ENCODE measurements at places on chromosomes 7 and 10.

- no peak for DNase-seq
Observed at GRCh38 chr10:104485632-104486031, 132.0 kb downstream of the CFAP58 start.

DNA sequence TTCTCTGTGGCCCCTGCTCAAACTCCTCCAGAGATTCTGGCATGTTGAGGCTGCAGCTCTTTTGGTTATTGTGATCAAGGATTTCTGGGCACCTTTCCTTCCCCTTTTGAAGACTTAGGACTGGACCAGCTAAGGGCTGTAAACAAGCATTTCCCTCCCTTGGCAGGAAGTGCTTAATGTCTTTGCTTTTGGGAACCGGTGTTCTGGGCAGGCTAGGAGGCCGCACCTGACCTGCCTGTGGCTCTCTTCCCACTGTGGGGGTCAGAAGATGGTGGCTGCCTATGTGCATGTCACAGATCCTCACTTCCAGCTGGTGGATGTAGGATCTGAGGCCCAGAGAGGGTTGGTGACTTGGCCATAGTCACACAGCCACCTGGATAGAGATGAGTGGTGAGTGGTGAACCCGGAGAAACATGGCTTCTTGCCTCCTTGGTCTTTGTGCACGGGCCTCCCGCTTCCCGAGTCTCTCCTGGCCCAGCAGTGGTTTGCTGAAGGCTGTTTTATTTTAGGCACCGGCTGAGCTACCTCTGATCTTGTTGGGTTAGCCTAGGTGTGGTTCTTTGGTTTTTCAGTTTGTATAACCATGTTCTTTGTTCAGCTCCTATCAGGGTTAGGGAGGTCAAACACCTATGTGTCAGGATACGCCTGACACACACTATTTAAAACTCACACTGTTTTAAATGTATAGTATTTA, 82.0 kb downstream of the GRK5 start:
- no peak for DNase-seq

- DNase-seq, result no peak
Observed at GRCh38 chr10:98172495-98172894, 38.0 kb downstream of the R3HCC1L start.

DNA sequence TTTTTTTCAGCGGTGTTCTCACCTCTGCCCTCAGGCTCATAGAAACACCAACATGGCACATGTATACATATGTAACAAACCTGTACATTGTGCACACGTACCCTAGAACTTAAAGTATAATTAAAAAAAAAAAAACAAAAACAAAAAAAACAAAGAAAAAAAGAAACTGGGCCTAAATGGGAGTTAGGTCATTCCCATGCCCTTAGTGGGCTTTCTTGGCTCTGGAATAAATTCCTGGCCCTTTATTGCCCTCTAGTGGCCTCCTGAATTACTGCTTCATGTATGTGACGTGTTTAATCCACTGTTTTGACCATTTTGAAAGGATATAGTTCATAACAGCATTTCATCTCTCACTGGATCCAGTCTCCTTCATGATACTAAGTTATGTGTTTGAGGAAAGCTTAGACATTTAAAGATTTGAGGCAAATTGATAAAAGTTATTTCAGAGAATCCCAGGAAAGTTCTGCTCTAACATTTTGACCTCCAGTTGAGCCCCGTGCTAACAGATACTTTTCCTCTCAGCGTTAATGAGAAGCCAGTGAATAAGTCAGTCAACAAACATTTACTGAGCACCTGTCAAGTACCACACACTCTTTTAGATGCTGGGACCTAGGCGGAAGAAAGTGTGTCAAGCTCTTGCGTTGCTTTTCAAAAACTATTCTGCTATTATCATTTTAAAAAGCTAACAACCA, 54.7 kb upstream of the SYPL1 start:
- DNase-seq, result no peak

DNA sequence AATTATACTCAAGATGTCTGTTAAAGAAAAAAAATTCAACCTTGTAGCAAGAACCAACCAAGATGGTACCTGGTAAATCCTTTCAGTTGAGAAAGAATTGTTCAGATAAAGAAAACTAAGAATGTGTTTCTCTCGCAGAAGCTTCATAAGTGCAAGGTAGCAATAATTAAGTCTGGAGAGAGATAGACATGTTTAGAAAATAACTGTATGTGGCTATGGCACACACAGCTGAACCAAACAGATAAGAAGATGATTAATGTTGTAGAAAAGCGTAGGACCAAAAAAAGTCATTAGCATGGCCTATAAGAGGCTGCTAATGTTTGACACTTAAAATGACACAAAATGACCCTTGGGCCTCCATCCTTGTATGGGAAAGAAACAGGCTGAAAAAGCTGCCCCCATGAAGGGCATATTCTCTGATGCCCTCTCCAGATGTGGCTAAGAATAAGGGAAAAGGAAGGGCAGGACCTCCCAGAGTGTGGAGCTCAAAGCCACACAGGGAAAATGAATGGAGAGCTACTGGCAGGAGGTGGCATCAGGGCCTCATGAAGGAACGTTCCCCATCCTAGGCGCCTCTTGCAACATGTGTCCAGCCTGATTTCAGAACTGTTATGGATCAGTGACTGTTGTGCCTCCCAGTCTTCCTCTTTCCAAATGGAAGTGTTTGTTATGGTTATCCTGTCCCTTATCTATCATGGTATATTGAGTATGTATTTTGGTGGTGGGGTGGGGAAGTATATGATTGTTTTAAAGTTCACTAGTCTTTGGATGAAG, 30.7 kb downstream of the TLL2 start:
- DNase-seq, result no peak

GRCh38 chr10:115082506-115082905, 10.7 kb upstream of the ATRNL1 start:
- DNase-seq, result no peak
